Ovary (tissue), 10 donors: ENCODE measurements at places on chromosomes 13 and 19. TPM values are rescaled to one million over a fixed set of nuclear protein-coding genes. Genes with fewer than 3 reads are reported as not detected.

DNA sequence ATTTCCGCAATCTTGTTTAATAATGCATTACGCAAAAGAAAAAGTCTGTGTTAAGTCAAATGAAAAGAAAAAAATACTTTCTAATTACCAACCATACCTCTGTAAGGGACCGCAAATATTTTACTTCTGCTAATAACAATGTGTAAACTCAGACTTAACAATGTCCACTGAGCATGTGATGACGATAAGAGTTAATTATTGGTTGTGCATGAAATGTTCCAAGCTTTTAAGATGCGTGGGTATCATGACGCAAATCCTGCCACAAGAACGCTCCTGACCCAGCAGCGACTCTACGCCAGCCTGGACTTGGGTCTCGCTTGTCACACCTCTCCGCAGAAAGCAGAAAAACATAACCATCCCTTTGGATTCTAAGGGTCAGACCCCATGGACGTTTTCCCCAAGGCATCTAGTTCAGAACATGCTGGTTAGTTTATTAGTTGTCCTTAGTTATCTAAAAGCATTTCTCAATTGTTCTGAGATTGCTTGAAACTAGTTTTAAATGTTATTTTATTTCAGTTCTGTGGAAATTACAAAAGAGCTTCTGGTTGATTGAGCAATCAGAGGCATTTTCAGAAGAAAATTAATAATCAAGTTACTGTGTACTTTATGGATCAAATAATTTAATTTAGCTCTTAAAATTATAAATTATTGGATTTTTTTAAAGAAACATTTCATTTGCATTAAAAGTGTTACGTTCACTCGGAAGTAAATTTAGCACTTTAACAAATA lies 779.9 kb upstream of the ARGLU1 start:
- no peak overlapping the region for H3K27ac ChIP-seq
- no peaks in the 10 kb centered on the region for H3K4me1 ChIP-seq
- no peak overlapping the region for H3K4me3 ChIP-seq
- no peaks in the 10 kb centered on the region for H3K27me3 ChIP-seq
- H3K36me3 ChIP-seq = no peaks in the 10 kb centered on the region

DNA sequence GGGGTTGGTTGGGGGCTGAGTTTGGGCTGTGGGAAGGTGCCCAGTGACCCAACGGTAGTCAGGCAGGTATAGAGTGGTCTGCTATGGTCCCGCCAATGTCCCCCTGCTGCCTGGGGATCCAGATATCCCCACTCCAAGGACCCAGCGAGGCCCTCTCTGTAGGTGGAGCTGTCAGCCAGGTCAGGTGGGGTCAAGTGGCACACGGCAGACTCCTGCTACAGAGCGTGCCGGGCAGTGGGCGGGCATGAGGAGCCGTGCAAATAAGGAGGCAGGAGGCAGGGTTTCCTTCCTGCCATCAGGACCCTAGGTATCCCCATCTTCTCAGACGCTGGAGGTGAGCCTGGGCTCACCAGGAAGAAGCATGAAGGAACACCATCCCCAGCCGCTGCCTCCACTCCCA lies 14.9 kb downstream of the EVI5L start:
- H3K36me3 ChIP-seq = no peaks in the 10 kb centered on the region
- H3K4me1 ChIP-seq = peaks cover 1% of the 10 kb centered on the region
- DNase-seq = no peak
- H3K27me3 ChIP-seq = no peaks in the 10 kb centered on the region
- no peak overlapping the region for H3K4me3 ChIP-seq

- H3K27ac ChIP-seq = no peak overlapping the region
- H3K36me3 ChIP-seq = no peaks in the 10 kb centered on the region
- H3K4me3 ChIP-seq = no peak overlapping the region
- DNase-seq = no peak
- no peaks in the 10 kb centered on the region for H3K4me1 ChIP-seq
- H3K27me3 ChIP-seq = no peaks in the 10 kb centered on the region
These were observed 115.1 kb upstream of the CACNA1A start for GRCh38 chr19:13621413-13621812.

SYNGR4 gene
- not detected for total RNA-seq

- peaks cover 9% of the 10 kb centered on the region for H3K4me1 ChIP-seq
- no peak overlapping the region for H3K4me3 ChIP-seq
- no peaks in the 10 kb centered on the region for H3K27me3 ChIP-seq
- DNase-seq = no peak
These were observed 73.6 kb downstream of the COL4A1 start for GRCh38 chr13:110233181-110233950.

SHANK1 gene
- 0.72 TPM for total RNA-seq

GIPR gene
- 0.31 TPM for total RNA-seq

GRCh38 chr19:573519-573825 lies 1.1 kb downstream of the BSG start:
- no peaks in the 10 kb centered on the region for H3K27me3 ChIP-seq
- no peak for DNase-seq
- H3K36me3 ChIP-seq = no peaks in the 10 kb centered on the region
- H3K4me3 ChIP-seq = peak overlapping the region; percentile 97
- H3K4me1 ChIP-seq = peaks cover 32% of the 10 kb centered on the region

SIGLEC9 gene
- 2.7 TPM for total RNA-seq

DNA sequence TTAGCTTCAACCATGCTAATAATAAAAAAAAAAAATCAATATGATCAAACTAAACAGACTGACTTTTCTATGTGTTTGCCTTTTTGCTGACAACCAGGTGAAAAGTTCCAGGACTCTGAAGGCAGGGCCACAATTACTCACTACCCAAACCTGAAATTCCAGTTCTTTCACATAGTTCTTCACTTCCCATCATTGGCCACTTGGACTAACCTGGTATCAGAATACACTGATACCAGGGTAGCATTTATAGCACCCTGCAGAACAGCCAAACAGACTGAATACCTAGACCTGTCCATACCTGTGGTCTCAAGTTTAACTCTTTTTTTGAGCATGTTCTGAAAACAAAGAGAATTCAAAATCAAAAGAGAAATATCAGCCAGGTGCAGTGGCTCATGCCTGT lies 25.1 kb downstream of the ELF1 start:
- no peaks in the 10 kb centered on the region for H3K27me3 ChIP-seq
- no peak overlapping the region for H3K27ac ChIP-seq
- H3K4me1 ChIP-seq = peaks cover 6% of the 10 kb centered on the region
- no peaks in the 10 kb centered on the region for H3K36me3 ChIP-seq
- no peak for DNase-seq
- H3K4me3 ChIP-seq = no peak overlapping the region

DNA sequence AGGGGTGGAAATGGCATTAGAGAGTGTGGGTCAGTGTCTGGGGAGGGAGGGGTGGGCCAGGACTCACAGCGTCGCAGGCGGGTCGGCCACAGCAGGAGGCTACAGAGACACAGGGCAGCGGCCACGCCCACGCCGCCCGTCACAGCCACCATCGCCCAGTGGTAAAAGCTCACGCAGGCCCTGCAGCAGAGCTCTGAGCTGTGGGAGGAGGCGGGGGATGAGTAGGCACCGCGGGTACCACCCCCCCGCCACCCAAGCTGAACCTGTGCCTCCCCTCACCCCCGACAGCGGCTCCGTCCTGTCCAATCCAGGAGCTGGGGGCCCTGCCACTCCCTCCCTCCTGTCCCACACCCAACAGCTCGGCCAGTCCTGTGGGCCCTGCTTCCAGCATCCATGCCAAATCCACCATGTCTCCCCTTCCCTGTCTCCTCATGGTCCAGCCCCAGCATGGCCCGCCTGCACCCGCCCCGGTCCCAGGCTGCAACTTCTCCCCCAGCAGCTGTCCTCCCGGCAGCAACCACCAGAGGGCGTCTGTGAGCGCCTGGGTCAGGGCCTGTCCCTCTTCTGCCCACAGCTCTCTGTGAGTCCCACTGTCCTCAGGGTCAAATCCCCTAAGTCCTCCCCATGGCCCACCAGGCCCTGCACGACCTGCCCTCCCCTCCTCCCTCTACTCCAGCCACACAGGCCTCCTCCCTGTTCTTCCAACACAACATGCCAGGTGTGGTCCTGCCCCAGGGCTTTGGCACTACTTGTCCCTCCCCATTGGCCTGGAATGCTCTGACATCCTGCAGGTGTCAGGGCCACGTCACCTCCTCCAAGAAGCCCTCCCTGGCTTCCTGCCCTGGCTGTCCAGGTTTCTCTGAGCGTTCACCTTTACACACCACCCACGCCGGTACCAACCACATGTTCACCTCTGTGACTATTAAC lies 6.0 kb downstream of the TEKTIP1 start:
- no peaks in the 10 kb centered on the region for H3K27me3 ChIP-seq
- H3K4me3 ChIP-seq = no peak overlapping the region
- peak; percentile 68 for DNase-seq
- no peaks in the 10 kb centered on the region for H3K36me3 ChIP-seq
- no peaks in the 10 kb centered on the region for H3K4me1 ChIP-seq

DNA sequence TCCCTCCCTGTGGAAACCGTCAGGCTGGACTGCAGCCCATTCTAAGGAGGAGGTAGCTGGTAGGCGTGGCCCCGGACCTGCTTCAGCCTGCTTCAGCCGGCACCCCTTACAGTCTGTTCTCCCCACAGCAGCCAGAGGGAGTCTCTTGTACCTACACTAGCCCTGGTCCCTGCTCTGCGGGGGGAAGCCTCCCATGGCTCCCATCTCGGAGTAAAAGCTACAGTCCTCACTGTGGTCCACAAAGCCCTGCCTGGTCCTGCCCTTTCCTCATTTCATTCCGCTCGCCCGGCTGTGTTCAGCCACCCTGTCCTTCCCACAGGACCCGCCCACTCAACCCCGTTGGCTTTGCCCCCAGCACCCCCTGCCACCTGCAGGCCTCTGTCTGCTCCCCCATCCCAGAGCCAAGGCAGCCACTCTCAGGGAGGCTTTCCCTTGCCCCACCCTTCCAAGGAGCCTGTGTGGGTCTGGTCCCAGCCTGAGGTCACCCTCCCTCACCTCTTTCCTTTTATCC lies 1.3 kb downstream of the PGLYRP1 start:
- H3K27me3 ChIP-seq = no peaks in the 10 kb centered on the region
- no peaks in the 10 kb centered on the region for H3K36me3 ChIP-seq
- H3K4me1 ChIP-seq = no peaks in the 10 kb centered on the region

PRTN3 gene
- total RNA-seq = 0.41 TPM

CD70 gene
- total RNA-seq = not detected

OR10H1 gene
- total RNA-seq = not detected

DNA sequence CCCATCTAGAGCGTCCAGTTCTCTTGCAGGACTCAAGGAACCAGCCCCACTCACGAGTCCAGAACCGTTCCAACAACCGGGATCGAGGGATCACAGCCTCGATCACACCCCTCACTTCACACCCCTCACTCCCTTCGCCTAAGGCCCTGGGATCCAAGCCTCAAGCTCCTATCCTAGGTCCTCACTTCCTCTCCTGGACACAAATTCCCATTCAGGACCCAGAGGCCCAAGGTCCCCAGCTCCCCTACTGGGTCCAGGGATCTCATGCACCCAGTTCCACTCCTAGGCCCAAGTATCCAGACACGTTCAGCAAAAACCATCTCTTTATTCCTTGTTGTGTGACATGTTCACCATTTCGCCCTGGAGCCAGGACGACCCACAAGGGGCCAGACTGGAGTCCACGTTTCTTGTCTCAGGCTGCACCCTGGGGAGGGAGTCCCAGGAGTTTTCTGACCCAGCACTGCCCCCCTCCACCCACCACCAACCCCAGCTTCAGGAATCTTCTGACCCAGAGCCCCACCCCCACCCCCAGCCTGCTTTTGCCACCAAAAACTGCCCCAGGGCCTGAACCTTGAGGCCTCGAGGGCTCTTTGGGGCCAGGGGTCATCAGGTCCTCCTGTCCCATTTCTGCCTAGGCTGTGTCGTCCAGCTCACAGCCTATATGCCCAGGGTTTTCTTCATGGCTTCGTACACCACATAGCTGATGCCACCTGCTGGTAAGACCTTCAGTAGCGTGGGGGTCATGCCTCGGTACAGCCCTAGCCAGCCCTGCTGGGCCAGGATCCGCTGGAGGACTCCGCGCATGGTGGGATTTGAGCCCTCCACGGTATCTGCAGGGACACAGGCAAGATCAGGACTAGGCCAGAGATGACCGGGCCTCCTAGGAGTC lies 1.4 kb upstream of the KHSRP start:
- H3K27me3 ChIP-seq = no peaks in the 10 kb centered on the region
- no peaks in the 10 kb centered on the region for H3K36me3 ChIP-seq
- H3K4me1 ChIP-seq = peaks cover 4% of the 10 kb centered on the region
- no peak for DNase-seq

DNA sequence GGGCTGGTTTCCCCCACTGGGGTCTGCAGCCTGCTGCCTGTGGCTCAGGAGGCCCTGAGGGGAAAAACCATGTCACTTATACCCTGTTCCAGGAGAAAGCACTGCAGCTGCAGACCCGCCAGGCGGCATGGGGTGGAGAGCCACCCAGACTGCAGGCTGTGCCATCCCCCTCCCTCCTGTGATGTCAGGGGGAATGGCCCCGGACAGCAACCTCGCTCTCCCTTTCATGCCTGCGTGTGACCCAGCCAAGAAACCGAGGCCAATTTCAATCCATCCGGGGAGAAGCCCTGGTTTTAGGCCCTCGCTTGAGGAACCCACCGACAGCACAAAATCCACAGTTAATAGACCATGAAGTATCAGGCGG lies 37.2 kb upstream of the MATK start:
- no peak overlapping the region for H3K27ac ChIP-seq
- H3K36me3 ChIP-seq = no peaks in the 10 kb centered on the region
- no peaks in the 10 kb centered on the region for H3K27me3 ChIP-seq
- H3K4me3 ChIP-seq = no peak overlapping the region

DMAC2 gene
- 33.1 TPM for total RNA-seq

DNA sequence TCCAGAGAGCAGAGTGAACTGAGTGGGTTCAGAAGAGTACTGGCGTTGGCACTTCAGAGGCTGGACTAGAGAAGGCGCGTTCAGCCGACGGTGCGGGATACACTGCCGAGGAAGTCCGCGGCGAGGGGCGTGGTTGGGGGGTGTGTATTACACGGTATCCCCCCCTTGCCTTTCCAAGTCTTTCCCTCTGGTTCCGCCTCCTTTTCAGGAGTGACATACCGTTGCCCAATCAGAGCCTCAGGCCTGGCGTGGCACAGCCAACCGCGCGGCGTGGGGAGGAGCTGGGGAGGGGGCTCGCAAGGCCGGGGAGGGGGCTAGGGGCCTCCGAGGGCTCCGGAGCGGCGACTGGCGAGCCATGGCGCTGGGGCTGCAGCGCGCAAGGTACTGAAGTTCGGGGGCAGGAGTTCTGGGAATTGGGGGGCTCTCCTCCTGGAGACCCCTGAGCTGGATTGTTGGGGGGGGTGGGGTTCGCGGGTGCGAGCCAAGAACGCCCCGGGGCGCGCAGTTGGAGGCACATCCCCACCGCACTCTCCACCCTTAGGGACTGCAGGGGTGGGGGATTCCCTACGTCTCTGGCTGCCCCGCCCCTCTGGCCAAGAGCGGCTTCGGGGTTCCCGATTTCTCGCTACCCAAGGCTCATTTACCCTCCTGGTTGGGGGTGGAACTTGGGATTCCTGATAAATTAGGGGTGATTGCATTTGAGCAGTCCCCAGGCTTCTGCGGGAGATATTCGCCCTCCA lies at the start of gene HIF3A:
TSS of gene HIF3A (plus strand) at position 321 of the 740 bp plus-strand sequence. CDS start at position 356, 35 bp downstream.
- DNase-seq = peak; percentile 89
- H3K36me3 ChIP-seq = no peaks in the 10 kb centered on the region
- H3K27me3 ChIP-seq = no peaks in the 10 kb centered on the region
- peak within 1 kb of the TSS; percentile 44 for H3K4me3 ChIP-seq

EPSTI1 gene
- total RNA-seq = 5.4 TPM
